Lower lobe of right lung (tissue), 2 donors: ENCODE measurements at places on chromosomes 7 and 10. TPM values are rescaled to one million over a fixed set of nuclear protein-coding genes. Genes with fewer than 3 reads are reported as not detected.
A peak's percentile ranks its signal among the peaks of the same experiment; 100 is the strongest.

- no peaks in the 10 kb centered on the region for H3K27me3 ChIP-seq
- peaks cover 48% of the 10 kb centered on the region for H3K4me1 ChIP-seq
- no peak for DNase-seq
- peak overlapping the region; percentile 96 for H3K27ac ChIP-seq
- peak overlapping the region; percentile 71 for H3K4me3 ChIP-seq
These were observed 787 bp upstream of the PLEKHA1 start for GRCh38 chr10:122373721-122374120.

DNA sequence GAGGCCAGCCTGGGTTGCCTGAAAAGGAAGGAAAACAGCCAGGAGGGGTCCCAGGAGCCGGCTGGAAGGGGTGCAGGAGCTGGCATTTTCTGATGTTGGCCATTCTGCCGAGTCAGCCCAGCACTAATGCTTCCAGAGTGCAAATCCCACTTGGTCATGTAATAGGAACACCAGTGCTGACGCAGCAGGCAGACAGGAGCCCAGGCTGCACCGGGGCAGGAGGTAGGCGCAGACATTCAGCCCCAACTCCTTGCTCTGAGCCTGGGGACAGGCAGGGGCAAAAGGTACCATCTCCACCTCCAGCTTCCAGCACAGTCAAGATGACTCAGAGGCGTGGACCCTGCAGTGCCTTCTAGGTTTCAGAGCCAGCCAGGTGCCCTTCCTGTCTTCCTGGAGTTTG lies 10.2 kb upstream of the YWHAG start:
- no peak overlapping the region for H3K27ac ChIP-seq
- DNase-seq: peak; percentile 19
- H3K4me1 ChIP-seq: peaks cover 22% of the 10 kb centered on the region
- no peaks in the 10 kb centered on the region for H3K27me3 ChIP-seq

DNA sequence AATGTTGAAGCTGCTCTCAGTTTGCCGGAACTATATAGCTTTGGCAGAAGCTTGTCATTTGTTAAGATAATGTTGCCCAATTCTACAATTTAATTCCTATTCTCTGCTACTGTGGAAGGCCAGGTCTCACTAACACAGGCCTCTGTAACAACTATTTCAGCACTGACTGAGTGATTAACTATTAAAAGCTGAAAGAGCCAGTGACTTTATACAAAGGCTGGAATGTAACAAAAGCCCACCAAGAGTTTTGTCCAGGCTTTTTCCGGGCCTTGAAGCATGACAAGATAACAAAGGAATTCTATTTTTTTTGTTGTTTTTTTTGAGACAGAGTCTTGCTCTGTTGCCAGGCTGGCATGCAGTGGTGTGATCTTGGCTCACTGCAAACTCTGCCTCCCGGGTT lies 795.6 kb downstream of the PHTF2 start:
- no peaks in the 10 kb centered on the region for H3K27me3 ChIP-seq
- no peaks in the 10 kb centered on the region for H3K4me1 ChIP-seq
- no peak overlapping the region for H3K27ac ChIP-seq

DNA sequence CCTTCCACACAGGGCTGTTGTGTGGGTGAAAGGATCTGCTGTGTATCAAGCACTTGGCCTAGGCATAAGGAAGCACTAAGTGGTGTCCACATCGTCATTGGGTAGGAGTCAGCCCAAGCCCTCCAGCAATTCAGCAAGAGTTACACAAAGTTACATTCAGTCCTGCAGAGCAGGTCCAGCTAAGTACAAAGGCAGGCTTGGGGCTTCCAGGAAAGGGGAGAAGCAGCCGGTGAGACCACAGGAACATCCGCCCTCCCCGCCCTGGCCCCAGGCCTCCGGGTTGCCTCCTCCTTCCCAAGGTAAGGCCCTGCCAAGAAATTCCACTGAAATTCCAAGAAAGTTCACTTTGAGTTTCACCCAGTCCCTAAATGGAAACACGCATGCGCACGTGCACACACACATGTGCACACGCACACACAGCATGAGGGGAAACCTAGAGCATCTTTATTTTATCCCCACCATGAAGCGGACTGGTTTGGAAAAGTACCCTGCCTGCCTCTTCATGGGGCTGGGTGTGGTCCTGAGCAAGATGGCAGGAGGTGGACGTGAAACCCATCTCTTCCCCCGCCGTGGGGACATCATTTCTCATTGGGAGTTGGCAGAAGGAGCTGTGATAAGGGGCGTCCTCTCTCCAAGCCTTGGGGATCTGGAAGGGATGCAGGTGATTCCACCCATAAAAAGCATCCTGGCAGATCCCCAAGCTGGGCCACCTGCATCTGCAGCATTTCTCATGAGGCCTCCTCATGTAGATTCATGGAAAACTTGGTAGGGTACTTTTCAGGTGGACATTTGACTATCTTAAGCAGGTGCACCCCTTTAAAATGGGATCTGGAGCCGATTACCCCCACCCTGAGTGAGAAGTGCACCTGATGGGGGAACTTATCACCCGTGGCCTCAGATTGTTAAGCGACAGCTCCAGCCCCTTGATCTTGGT lies 69.1 kb upstream of the NANOS1 start:
- DNase-seq: no peak
- H3K4me3 ChIP-seq: no peak overlapping the region
- no peaks in the 10 kb centered on the region for H3K27me3 ChIP-seq
- H3K4me1 ChIP-seq: peaks cover 23% of the 10 kb centered on the region

GRCh38 chr7:30799976-30800661 lies 28.9 kb downstream of the MINDY4 start:
- no peaks in the 10 kb centered on the region for H3K27me3 ChIP-seq
- H3K36me3 ChIP-seq: peaks cover 10% of the 10 kb centered on the region
- no peak for DNase-seq
- H3K4me3 ChIP-seq: no peak overlapping the region
- H3K27ac ChIP-seq: no peak overlapping the region
- H3K4me1 ChIP-seq: peaks cover 52% of the 10 kb centered on the region

DNA sequence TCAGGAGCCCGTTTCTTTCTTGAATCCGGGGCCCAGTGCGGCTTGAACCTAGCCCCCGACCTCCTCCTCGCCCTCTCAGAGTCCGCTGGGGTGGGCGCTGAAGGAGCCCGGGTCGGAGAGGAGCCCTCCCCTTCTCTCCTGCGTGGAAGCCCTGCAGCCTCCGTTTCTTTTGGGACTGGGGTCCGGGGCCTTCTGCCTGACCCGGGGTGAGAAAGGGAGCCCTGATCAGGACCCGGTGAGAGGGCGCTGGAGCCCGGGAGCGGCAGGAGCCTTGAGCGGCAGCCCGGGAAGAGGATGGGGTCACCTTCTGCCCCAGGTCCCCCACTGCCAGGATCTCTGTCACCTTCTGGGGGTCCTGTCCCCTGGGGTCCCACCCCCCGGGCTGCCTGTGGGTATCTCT lies 162.3 kb downstream of the ZNF33B start:
- H3K27me3 ChIP-seq: peaks cover 8% of the 10 kb centered on the region
- DNase-seq: no peak
- H3K27ac ChIP-seq: peak overlapping the region; percentile 36

GRCh38 chr10:127926455-127926854 lies 19.6 kb downstream of the PTPRE start:
- no peak overlapping the region for H3K4me3 ChIP-seq
- no peaks in the 10 kb centered on the region for H3K27me3 ChIP-seq
- H3K36me3 ChIP-seq: no peaks in the 10 kb centered on the region
- peak; percentile 60 for DNase-seq
- H3K4me1 ChIP-seq: peaks cover 71% of the 10 kb centered on the region

DNA sequence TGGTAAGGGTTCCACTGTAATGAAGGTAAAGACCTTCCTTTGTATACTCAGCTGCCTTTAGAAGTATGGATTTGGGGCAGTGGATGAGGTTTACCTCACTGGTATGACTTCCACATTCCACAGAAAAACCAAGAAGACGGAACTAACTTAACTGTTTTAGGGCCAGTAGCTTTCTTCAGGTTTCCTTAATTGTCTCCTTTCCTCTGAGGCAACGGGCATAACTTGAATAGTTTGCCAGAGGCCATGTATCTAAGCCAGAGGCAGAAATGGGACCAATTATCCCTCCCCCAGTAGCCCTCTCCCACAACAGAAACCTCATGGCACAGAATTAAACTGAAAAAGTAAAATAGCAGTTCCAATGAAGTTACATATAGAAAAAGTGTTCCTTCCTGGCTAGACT lies 281.7 kb downstream of the PHTF2 start:
- H3K36me3 ChIP-seq: no peaks in the 10 kb centered on the region
- DNase-seq: no peak
- H3K4me1 ChIP-seq: no peaks in the 10 kb centered on the region
- H3K27me3 ChIP-seq: no peaks in the 10 kb centered on the region

Gene ASB10
- not detected for total RNA-seq

Gene PRKCQ
- 8.1 TPM for total RNA-seq

Gene TUBAL3
- not detected for total RNA-seq
